ENCODE measurements at places on chromosomes 2 and 18. TPM values are rescaled to one million over a fixed set of nuclear protein-coding genes. Genes with fewer than 3 reads are reported as not detected.
A peak's percentile ranks its signal among the peaks of the same experiment; 100 is the strongest.

- no peak for DNase-seq
Observed at GRCh38 chr2:167297292-167297691, 409.0 kb downstream of the XIRP2 start.

- DNase-seq = no peak
Observed at GRCh38 chr2:136765256-136766072, at the start of gene THSD7B. THSD7B (plus strand) TSS chr2:136765545; CDS start chr2:136882179, 116,634 bp downstream.

The DSC2 gene
- 7.4 TPM for total RNA-seq

DNA sequence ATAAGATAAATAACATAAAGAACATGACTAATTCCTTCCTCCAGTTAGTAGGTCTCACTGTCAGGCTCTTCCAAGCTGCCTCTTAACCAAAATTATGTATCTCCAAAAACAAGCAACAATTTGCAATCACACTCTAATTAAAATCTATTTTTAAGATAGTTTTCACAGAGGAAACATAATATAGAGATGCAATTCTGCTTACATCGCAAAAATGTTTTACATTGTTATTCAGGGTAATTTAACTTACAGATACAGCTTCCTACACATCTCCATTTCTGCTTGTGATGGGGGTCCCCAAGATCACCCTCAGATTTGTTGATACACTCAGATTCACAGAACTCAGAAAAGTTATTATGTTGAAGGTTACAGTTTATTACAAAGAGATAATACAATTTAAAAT, 115.5 kb downstream of the DSC3 start:
- no peak for DNase-seq

The PDE1A gene
- total RNA-seq = 72.3 TPM

The COLEC11 gene
- 20.5 TPM for total RNA-seq

DNA sequence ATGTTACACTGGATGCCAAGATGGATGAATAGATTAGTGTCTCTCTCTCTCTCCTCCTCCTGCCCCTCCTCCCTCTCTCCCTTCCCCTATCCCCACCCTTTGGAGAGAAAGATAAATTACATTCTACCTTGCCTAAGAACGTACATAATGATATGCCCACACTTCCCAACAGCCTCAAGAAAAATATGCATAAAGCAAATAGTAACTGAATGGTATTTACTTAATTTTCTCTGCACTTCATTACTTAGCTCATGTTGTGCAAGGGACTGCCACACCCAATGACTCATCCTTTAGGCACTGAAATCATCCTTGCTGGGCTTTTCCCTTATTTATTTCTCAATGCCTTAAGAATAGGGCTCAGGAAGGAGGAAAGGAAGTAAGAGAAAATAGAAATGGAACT, 137.3 kb upstream of the PID1 start:
- DNase-seq = peak; percentile 19

GRCh38 chr2:78077633-78078032, 555.5 kb upstream of the LRRTM4 start:
- no peak for DNase-seq

GRCh38 chr2:66602341-66602740, 167.4 kb downstream of the MEIS1 start:
- no peak for DNase-seq

DNA sequence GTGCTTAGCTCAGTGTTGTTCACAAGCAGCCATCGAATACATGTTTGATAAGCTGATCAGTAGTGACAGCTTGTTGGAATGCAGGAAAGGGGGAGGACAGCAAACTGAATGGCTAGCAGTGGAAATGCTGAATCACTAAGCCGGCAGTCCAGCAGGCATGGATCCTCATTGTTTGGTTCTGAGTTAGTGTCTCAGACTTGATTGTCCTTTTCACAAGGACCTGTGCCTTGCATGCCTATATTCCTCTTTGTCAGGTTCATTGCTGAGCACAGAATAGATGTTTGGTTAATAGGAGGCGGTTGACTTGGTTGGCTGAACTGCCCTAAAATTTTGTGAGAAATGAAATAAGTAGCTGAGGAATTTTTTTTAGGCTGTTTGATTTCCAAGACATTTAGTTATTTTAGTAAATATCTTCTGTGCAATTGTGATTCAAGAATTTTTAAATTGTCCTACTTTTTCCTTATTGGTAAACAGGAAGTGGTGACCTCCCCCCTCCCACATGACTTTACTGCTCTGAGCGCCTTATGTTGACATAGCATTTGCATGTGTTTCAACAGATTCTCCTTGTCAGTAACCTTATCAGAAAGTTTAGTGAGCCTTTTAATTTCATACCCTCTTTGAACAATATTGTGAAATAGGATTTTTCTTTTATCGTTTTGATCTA, 21.4 kb upstream of the STON1 start:
- peak; percentile 9 for DNase-seq

The ZSWIM2 gene
- total RNA-seq = not detected

The TCF7L1 gene
- total RNA-seq = 12.1 TPM

The ICOS gene
- 1.0 TPM for total RNA-seq

- DNase-seq = no peak
Observed at GRCh38 chr2:42169874-42170521, 845 bp downstream of the EML4 start.

DNA sequence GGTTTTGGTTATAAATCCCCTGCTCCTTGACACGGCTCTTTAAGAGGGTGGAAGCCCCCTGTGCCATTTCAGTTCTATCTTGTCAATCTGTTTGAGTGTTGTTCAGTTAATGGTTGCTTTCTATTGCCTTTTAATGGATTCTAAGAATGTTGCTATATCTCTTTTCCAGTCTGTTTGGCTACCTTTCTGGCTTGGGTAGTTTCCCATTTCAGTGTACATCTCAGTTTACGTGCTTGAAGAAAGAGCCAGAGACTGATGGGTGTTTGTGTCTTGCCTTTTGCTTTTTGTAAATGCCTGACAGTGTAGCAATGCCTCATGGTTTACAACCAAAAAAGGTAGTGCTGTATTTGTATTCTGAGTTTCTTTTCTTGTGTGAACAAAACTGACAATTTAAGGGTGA, 45.3 kb downstream of the SPATS2L start:
- DNase-seq = no peak

The MALL gene
- total RNA-seq = 54.4 TPM

- DNase-seq = peak; percentile 52
Observed at GRCh38 chr2:130864830-130865800, 28.4 kb downstream of the ARHGEF4 start.

The CNGA3 gene
- not detected for total RNA-seq

DNA sequence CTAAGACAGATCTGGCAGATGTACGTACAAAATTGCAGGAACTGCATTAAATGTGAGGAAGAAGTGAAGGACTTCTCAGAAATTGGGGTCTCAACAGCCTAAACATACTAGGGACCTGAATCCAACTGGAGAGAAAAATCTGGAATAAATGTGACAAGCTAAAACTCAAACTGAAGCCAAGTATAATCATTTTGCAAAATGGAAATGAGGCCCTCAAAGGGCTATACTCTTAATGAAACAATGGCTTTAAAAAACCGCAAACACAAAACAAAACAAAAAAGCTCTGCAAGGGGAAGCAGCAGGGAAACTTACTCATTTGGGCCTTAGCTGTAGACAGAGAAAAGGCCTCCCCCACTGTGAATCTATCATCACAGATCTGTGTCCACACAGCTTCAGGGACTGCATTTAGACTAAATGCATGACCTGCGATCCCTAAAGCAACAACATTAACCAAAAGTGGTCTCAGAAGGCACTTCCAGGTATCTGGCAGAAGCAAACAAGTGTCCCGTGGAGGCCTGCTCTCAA, 63.2 kb downstream of the CCBE1 start:
- DNase-seq = no peak

The ZNF513 gene
- 9.1 TPM for total RNA-seq

GRCh38 chr2:145649061-145649460, 1129.1 kb upstream of the ZEB2 start:
- no peak for DNase-seq

GRCh38 chr18:23406271-23406787, 46.8 kb upstream of the RIOK3 start:
- no peak for DNase-seq

GRCh38 chr18:68779169-68779568, 18.7 kb upstream of the CCDC102B start:
- DNase-seq = no peak

DNA sequence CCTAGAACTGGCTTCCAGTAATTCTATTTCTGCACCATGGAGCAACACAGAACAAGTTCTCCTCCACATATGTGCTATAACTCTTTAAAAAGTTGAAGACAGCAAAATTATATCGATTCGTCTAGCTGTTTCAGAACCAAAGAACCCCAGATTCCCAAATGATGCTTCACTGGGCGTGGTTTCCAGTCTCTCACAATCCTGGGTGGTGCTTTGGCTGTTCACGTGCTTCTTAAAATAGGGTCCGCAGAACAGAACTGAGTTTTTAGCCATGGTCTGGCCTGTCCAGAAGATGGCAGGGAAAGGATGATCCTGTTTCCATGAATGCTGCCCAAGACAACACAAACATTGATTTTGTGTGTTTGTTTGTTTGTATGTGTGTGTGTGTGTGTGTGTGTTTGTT, 37.6 kb upstream of the PARD3B start:
- DNase-seq = no peak

- no peak for DNase-seq
Observed at GRCh38 chr2:231512222-231512621, 18.0 kb downstream of the NMUR1 start.

GRCh38 chr18:78906066-78906465, 73.6 kb upstream of the SALL3 start:
- no peak for DNase-seq

DNA sequence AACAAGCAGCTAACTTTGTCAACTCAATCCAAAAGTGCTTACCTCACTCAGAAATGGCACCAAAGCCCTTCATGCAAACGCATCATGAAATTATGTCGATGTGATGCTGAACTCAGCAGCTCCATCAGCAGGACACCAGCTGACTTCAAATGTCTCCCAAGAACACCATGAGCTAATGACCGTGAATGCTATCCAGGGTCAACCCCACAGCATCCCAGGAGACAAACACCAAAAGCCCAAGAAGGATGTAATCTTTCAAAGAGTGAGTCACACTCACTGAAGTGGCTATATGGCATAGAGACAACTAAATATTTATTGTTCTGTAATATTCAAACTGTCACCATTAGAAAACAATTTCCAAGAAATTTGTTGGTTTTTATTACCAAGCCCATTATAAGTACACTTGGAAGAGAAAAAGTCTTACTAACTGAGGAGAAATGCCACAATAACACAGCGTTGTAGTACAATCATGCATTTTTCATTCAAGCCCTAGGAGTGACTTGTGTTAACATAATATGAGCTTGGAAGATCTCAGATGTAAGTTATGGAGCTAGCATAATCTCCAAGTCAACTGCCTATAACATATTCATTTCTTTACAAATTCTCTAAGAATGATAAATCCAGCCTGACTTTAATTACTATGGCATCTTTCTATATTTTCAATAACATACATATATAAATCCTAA, 165.0 kb upstream of the CCDC68 start:
- DNase-seq = no peak
